Stimulated activated CD4-positive, alpha-beta T cell treated with anti-CD3 and anti-CD28 coated beads, TNF-alpha, amount 100 ng/mL, for 1 hour (primary cell): ENCODE measurements at places on chromosomes 3 and 15.

GRCh38 chr3:5258526-5258925 lies 71.0 kb downstream of the EDEM1 start:
- DNase-seq: no peak

GRCh38 chr3:56975567-56975966 lies 84.9 kb upstream of the SPATA12 start:
- no peak for DNase-seq

GRCh38 chr15:60918234-60918959 lies 310.7 kb downstream of the RORA start:
- DNase-seq: no peak

GRCh38 chr3:183697610-183698317 lies at the start of gene YEATS2:
Gene YEATS2, plus strand, starts transcription at chr3:183697797. Its CDS starts 17,366 bp downstream, at chr3:183715163.
- peak; percentile 1 for DNase-seq

GRCh38 chr15:29636140-29636539 lies 186.1 kb downstream of the TJP1 start:
- no peak for DNase-seq

DNA sequence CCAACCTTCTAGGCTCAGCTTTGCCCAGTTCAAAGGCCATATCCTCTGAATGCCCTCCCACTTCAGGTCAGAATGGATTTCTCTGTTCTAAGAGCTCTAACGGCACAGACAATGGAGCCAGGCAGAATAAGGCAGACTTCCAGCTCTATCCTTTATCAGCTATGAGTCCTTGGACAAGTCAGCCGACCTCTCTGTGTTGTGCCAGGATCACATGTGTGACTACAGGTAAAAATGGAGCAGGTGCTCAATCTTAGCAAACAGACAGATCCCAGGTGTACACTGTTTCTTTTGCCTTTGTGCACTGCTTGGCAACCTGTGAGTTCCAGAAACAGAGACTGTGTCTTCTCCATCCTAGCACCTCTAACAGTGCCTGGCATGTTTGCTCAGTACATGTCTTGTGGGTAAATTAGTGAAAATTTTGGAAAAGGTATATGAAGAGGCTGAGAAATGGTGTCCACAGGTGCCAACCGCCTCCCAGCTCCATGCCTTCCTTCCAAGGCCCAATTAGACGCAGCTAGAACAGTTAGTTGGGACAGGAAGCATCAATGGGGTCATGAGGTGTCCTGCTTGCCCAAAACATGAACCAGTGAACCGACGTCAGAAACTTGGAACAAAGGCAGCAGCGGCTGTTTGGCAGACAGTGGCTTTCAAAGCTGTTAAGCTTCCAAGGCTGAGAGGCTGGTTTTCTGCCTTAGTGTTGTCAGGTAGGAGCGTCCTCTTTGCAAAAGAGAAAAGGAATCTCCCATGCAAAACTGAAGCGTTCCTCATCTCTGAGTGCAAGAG lies 28.7 kb downstream of the TLE3 start:
- no peak for DNase-seq

GRCh38 chr15:71914092-71914491 lies 103.7 kb downstream of the NR2E3 start:
- DNase-seq: no peak

GRCh38 chr3:113409676-113410075 lies 31.6 kb downstream of the CFAP44 start:
- no peak for DNase-seq

- no peak for DNase-seq
Measured at GRCh38 chr3:117200962-117201361, 491.4 kb downstream of the TUSC7 start.

DNA sequence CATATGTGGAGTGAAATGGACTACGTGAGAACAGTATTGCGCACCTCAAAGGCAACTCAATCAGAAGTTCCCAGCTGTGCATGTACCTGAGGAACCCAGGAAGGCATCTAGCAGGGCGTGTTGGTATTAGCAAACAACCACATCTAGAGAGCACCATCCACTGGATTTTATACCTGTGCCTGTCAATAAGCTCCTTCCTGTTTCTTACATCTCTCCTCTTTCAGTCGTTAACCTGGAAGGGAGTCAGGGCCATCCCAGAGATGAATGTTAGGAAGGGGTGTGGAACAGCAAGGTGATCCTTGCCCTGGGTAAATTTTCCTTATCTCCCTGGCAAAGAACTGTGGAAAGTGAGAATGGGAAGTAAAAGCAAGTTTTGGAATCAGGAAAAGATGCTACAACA lies 29.6 kb upstream of the CHMP2B start:
- DNase-seq: no peak
